ENCODE measurements at places on chromosomes 2 and 18. TPM values are rescaled to one million over a fixed set of nuclear protein-coding genes. Genes with fewer than 3 reads are reported as not detected.

Gene C2orf15
- polyA plus RNA-seq: 6.6 TPM

Gene CSRNP3
- polyA plus RNA-seq: 3.3 TPM

- DNase-seq: no peak
These were observed 80.8 kb upstream of the LPIN2 start for GRCh38 chr18:3093624-3094337.

Gene MPPE1
- polyA plus RNA-seq: 48.1 TPM

GRCh38 chr2:237438080-237438940 lies 24.3 kb upstream of the COL6A3 start:
- DNase-seq: peak; percentile 76

DNA sequence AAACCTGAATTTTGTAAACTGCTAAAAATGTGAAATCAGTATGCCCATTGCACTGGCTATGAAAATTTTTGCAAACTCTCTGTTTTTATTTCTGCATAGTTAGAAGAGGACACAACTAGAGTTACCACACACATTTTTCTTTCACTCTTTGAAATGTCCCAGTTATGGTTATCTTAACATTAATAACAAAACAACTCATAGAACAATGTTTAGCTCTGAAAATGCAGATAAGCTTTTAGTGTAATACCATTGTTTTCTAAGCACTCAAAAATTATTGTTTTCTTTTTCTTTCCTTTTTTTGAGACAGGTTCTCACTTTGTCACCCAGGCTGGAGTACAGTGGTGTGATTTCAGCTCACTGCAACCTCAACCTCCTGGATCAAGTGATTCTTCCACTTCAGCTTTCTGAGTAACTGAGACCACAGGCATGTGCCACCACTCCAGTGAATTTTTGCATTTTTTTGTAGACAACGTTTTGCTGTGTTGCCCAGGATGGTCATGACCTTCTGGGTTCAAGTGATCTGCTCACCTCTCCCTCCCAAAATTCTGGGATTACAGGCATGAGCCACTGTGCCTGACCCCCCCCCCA lies 1204.5 kb upstream of the ZEB2 start:
- no peak for DNase-seq

GRCh38 chr18:28729321-28729720 lies 552.4 kb upstream of the CDH2 start:
- DNase-seq: no peak

Gene SPATA3
- polyA plus RNA-seq: not detected

Gene CCL20
- polyA plus RNA-seq: 2.5 TPM

Gene GGCX
- polyA plus RNA-seq: 27.8 TPM

- peak; percentile 93 for DNase-seq
These were observed 779 bp upstream of the TRIB2 start for GRCh38 chr2:12716032-12716281.

DNA sequence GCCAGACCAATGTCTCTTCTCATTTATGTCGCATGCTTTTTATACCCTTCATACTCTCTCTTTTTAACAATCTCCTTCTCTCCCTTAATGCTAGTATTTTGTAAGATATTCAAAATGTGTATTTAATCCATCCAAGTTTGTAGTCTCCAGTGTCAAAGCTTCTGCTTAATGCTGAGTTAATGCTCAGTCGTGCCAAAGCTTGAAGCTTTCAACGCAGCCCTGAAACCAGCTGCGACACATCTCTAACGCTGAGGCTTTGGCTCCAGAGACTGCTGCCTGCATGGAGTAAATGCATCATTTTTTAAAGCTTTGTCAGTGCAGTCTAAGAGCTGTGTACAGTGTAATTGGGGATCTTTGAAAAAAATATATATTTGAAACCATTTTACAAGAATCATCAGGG lies 2108.8 kb upstream of the PIK3C3 start:
- DNase-seq: peak; percentile 92

GRCh38 chr2:230435431-230435830 lies 19.4 kb downstream of the SP100 start:
- no peak for DNase-seq

Gene SNRPD1
- 63.6 TPM for polyA plus RNA-seq

Gene ILKAP
- 38.4 TPM for polyA plus RNA-seq

Gene PLGLB1
- polyA plus RNA-seq: 3.3 TPM

GRCh38 chr2:233247744-233248143 lies 3.7 kb upstream of the ATG16L1 start:
- no peak for DNase-seq

Gene MRPS9
- polyA plus RNA-seq: 60.9 TPM

DNA sequence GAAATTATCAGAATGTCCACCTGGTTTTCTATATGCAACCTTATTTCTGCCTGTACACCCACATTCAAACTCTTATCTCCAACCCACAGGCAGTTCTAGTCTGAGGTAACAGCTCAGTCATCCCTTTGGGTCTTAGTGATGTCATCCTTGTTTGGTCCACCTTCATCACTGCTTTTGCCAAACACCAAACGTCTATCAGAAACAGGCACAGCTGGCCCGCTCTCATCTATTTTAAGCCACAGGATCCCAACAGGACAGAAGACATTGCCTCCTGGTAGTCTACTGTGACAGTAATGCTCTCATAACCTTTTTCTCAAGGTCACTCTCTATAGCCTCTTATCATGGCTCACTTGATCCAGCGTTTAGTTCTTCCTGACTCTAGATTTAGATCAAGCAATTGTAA lies 99.0 kb upstream of the CHAC2 start:
- DNase-seq: no peak

DNA sequence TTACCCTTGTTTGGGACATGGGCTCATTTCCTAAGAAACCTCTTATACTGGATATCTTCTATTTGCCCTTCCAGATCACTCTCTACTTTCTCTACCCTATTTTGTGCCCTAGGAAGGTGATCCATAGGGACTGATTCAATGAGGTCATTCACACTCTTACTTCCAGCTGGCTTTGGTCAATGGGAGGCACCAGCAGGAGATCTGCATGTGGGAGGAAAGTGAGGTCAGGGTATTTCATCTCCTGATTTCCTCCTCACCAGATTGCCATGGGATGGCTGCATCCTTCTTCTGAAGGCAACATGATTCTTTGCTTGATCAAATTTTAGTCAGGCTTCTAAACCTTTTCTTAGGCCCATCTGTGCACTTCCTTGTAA lies 15.2 kb downstream of the M1AP start:
- DNase-seq: no peak

Gene MARCHF4
- 0.09 TPM for polyA plus RNA-seq

DNA sequence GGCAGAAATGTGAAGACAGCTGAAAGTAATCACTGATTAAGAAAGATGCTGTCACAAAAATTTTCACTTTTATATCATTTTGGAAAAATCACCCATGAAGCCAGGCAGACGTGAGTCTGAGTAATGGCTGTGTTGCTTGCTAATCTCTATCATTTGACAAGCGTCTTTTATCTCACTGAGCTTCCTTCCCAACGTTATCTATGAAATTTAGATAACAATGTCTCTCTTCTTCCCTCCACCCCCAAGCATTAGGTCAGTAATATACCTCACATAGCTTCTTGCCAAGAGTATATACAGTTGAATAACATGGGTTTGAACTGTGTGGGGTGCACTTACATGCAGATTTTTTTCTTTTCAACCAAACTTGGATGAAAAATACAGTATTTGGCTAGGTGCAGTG lies 388.6 kb upstream of the NRXN1 start:
- DNase-seq: no peak

- DNase-seq: no peak
These were observed 125.6 kb upstream of the CAPN13 start for GRCh38 chr2:30932870-30933269.

DNA sequence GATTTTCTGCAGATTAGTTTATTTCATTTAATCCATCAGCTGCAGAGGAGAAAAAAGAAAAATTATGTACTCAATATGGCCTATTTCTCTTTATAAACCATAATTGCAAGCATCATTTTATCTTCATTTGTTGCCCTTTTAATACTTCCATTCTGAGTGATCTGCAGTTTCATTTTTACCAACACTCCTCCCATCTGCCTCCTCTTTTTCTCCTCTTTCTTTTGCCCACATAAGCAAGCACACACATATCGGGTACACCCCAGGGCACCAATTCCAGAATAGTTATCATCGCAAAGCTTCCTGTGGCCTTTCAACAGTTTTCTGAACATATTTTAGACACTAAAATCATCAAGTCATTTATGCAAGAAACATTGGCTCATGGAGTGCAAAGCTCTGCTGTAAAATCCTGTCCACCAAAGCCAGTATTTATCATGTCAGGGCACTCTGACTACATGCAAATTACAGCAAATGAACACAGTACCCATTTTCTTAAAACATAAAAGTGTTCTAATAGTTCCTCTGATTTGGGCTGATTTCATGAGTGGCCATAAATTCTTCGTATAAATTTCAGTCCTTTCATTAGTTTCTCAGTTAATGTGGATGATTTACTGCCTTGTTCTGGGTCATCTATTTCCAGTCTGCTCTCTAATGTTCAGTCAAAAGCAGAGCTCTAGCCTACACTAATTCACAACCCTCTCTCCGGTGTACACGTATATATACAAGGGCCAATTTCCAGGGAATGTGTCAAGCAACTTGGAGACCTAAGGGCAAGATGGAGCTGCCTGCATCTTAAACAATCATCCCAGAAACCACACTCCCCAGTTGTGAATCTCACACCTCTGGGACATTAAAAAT lies 281.3 kb downstream of the STK39 start:
- no peak for DNase-seq

Gene SLC16A14
- 1.5 TPM for polyA plus RNA-seq

Gene SKOR2
- not detected for polyA plus RNA-seq

DNA sequence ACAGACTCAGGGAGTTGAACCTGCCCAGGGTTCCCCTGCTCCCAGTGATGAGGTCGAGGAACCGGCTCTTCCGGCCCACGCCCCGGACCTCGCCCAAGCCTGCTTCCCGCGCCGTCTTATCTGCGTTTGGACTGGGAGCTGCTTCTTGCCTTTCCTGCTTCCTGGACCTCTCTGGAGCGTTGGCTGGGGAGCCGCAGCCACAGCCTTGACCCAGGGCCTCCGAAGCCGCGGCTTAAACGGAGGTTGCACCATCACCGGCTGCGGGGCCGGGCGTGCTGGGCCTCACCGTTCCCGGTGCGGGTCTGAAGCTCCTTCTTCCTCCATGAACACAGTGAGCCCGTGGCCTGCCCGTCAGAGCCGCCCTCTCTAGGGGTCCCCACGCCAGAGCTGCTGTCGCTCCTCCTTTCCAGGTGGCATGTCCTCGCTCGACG lies 13.3 kb downstream of the NTSR2 start:
- DNase-seq: no peak

DNA sequence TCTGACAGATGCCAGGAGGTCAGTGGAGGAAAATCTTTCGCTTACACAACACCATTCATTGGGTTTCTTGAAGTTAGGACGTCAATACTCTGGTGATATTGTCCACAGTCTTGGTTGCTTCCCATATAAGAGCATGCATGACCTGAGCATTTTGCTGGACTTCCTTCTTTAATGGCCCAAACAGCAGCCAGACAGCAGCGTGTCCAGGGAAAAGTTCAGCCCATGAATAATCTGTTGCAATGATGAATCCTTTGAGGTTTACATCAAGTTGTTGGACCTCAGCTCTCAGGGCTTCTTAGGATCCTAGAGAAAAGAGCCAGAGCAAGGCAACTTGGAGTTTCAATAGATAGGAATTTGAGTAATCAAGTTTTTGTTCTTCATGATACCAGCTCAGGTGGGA lies 155.6 kb upstream of the MGAT5 start:
- no peak for DNase-seq

DNA sequence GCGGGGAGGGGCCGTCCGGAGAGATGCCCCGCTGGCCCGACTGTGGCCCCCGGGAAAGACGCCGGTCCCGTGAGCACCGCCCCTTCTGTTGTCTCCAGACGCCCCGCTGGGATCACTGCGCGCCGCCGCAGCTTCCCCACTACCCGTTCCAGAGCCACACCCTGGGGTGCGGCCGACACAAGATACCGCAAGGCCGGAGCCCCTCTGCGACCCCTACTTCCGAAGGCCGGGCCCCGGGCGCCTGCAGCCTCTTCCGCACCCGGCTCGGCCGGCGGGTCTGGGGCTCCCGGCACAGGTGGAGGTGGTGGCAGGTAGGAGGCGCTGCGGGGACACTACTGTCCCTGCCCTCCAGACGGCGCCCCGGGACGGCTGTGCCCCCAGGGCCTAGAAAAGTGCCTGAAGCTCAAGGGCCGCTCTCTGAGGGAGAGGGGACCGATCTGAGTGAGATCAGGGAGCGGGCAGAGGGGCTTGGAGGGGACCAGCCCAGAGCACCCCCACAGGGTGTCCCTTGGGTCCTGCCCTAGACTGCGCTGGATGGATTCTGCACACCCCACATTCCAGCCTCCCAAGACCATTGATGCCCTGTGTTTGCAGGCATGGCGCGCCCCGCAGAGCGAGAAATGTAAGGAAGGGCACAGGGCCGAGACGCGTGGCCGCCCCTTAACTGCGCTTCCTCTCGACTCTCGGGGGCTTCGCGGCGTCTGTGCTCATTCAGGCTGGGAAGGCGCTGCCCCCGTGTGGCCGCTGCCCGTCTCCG lies 80.0 kb downstream of the GFPT1 start:
- peak; percentile 90 for DNase-seq

DNA sequence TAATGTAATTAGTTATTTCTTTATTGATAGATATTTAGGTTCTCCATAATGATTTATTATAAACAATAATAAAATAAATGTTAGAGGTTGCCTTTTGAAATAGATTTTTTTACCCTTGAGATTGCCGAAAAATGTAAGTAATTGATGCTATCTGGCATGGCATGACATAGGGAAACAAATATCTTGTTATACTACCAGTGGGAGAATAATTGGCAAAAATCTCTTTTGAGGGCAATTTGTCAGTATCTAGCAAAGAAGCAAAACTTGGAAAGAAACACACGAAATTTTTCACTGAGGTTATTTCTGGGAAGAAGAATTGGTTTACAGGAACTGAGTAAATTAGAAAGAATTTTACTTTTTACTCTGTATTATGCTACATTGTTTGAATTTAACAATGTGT lies 547.2 kb upstream of the SETBP1 start:
- no peak for DNase-seq

DNA sequence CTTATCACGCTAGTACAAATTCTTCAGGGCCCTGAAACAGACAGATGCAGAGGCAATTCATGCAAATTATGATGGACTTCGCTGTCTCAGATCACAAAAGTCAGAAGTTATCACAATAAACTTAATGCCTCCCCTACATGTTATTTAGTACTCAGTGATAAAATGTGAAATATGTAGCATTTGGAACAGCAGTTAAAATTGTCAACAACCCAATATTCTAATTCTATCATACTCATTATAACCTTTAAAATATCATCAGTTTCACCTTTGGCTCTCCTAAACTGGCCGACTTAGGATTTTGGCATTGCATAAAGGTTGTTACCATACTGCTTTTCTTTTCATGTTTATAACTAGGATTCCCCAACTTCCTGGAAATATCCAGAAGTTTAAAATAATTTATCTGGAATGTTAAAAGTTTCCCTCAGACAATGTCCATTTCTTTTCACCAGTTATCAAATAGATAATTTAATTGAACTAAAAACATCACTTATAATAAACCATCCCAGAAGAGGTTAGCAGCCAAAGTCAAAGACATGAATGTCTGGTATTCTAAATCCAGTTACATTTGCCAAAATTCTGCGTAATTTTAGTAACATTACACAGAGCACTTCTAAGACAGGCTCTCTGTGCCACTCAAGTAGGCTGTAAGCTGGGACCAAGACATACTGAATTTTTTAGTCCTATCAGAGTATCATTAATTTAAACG lies 239.8 kb downstream of the RBM43 start:
- DNase-seq: no peak

Gene GTF2A1L
- 2.7 TPM for polyA plus RNA-seq
